ENCODE measurements at places on chromosomes 2 and 18. TPM values are rescaled to one million over a fixed set of nuclear protein-coding genes. Genes with fewer than 3 reads are reported as not detected.

- H3K36me3 ChIP-seq, result no peaks in the 10 kb centered on the region
- no peak overlapping the region for H3K4me3 ChIP-seq
- H3K27ac ChIP-seq, result no peak overlapping the region
- no peak for DNase-seq
Measured at GRCh38 chr2:221437056-221437455, 135.0 kb downstream of the EPHA4 start.

DNA sequence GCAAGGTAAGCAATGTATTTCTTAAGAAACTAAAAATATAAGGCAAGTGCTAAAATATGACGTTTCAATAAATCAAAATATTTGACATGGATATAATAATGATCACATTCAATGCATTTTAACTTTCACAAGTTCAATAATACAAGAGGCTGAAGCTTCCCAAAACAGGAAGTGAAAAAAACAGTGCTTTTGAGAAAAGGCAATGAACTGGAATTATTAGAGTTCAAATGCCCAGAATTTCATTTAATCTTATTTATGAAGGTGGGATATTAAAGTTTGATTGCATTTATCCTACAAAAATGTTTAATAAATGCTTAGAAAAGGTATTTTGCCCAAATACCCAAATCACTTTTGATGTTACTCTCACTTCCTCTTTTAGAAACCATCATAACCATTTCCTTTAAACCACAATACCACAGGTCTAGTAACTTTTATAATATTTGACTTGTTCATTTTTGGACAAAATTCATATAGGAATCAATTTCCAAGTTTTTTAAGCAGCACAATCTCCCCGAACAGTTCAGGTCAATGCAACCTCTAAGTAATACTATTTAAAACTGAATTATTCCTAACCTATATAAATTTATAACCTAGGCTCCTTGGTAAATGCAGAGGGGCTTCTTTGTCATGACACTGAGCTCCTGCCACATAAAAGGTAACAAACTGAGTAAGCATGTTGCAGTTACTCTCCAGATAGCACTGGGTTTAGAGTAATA, 2.1 kb downstream of the NCKAP1 start:
- peaks cover 25% of the 10 kb centered on the region for H3K4me1 ChIP-seq
- H3K4me3 ChIP-seq, result peak overlapping the region; percentile 40
- H3K27me3 ChIP-seq, result peaks cover 81% of the 10 kb centered on the region
- H3K27ac ChIP-seq, result no peak overlapping the region

The WDR7 gene
- 42.8 TPM for total RNA-seq

GRCh38 chr2:38610851-38611801, 8.4 kb upstream of the HNRNPLL start:
- no peak overlapping the region for H3K4me3 ChIP-seq
- no peaks in the 10 kb centered on the region for H3K36me3 ChIP-seq
- no peak for DNase-seq
- H3K27me3 ChIP-seq, result no peaks in the 10 kb centered on the region
- H3K4me1 ChIP-seq, result peaks cover 28% of the 10 kb centered on the region

GRCh38 chr2:232492963-232493700, 5.5 kb upstream of the ECEL1 start:
- H3K36me3 ChIP-seq, result no peaks in the 10 kb centered on the region
- H3K4me3 ChIP-seq, result no peak overlapping the region
- peaks cover 20% of the 10 kb centered on the region for H3K27me3 ChIP-seq
- no peaks in the 10 kb centered on the region for H3K4me1 ChIP-seq
- no peak overlapping the region for H3K27ac ChIP-seq
- no peak for DNase-seq

The PLEKHH2 gene
- 1.9 TPM for total RNA-seq

DNA sequence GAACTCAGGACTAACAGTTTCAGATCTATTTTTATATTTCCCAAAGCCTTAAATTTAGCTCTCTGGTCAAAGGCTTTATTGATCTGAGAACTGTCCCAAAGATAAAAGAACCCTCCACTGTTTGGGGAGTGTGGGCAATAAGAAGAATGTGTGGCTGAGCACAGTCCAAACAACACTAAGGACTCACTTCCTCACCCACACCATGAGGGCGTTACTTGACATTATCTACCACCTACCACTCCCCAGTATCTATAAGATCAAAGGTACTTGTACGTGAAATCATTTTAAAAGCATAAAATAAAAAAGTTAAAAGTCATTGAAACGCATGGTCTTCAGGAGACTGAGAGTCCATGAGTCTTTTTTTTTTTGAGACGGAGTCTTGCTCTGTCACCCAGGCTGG, 54.6 kb upstream of the NFU1 start:
- DNase-seq, result no peak
- H3K27ac ChIP-seq, result no peak overlapping the region
- H3K4me1 ChIP-seq, result peaks cover 18% of the 10 kb centered on the region
- peaks cover 31% of the 10 kb centered on the region for H3K36me3 ChIP-seq

GRCh38 chr2:66560683-66561082, 125.8 kb downstream of the MEIS1 start:
- H3K4me1 ChIP-seq, result no peaks in the 10 kb centered on the region
- no peak for DNase-seq
- H3K4me3 ChIP-seq, result no peak overlapping the region
- H3K27ac ChIP-seq, result no peak overlapping the region
- peaks cover 14% of the 10 kb centered on the region for H3K27me3 ChIP-seq
